MM.1S (cell line): ENCODE measurements at places on chromosomes 2 and 18.

DNA sequence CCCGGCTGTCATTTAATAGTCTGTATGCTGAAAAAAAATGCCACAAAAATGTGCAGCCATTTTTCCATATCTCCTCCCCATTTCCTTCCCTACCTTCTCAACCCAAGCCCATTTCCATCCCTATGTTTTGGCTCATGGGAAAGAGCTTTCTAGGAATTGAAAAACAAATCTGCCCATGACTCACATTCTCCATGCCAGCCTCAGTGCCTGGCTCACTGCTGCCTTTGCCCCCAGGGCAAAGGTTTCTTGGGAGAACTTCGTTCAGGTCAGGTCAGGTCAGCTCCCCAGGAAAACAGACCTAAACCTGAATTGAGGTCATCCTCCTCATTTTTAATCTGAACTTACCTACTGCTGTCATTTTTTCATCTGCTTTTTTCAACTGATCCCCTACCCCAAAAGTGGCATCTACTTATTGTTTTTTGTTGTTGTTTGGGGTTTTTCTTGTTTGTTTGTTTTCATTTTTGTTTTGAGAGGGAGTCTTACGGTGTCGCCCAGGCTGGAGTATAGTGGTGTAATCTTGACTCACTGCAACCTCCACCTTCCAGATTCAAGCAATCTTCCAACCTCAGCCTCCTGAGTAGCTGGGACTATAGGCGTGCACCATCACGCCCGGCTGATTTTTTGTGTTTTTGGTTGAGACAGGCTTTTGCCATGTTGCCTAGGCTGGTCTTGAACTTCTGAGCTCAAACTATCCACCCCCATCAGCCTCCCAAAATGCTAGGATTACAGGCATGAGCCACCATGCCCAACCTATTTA, 66.7 kb downstream of the FECH start:
- no peaks in the 10 kb centered on the region for H3K27me3 ChIP-seq
- H3K36me3 ChIP-seq: no peaks in the 10 kb centered on the region
- no peak overlapping the region for H3K27ac ChIP-seq
- peaks cover 15% of the 10 kb centered on the region for H3K4me1 ChIP-seq
- no peak overlapping the region for H3K4me3 ChIP-seq
- no peak for DNase-seq

GRCh38 chr18:7633171-7633570, 66.1 kb downstream of the PTPRM start:
- H3K27ac ChIP-seq: no peak overlapping the region
- H3K27me3 ChIP-seq: no peaks in the 10 kb centered on the region
- H3K36me3 ChIP-seq: no peaks in the 10 kb centered on the region
- H3K4me3 ChIP-seq: no peak overlapping the region
- DNase-seq: no peak

- H3K36me3 ChIP-seq: no peaks in the 10 kb centered on the region
- H3K27ac ChIP-seq: no peak overlapping the region
- no peaks in the 10 kb centered on the region for H3K27me3 ChIP-seq
- no peak overlapping the region for H3K4me3 ChIP-seq
- DNase-seq: no peak
Measured at GRCh38 chr18:72630991-72631390, 86.8 kb upstream of the CBLN2 start.

- H3K4me1 ChIP-seq: no peaks in the 10 kb centered on the region
- no peak overlapping the region for H3K27ac ChIP-seq
- H3K27me3 ChIP-seq: no peaks in the 10 kb centered on the region
Measured at GRCh38 chr2:7029291-7030059, 112.3 kb downstream of the RNF144A start.

GRCh38 chr2:7523481-7524120, 606.4 kb downstream of the RNF144A start:
- H3K27ac ChIP-seq: no peak overlapping the region
- H3K36me3 ChIP-seq: no peaks in the 10 kb centered on the region
- H3K4me3 ChIP-seq: no peak overlapping the region
- no peaks in the 10 kb centered on the region for H3K4me1 ChIP-seq

- no peak overlapping the region for H3K4me3 ChIP-seq
- DNase-seq: no peak
- no peak overlapping the region for H3K27ac ChIP-seq
- H3K36me3 ChIP-seq: no peaks in the 10 kb centered on the region
- no peaks in the 10 kb centered on the region for H3K27me3 ChIP-seq
Measured at GRCh38 chr2:171482308-171482707, 40.0 kb upstream of the CYBRD1 start.

- H3K4me3 ChIP-seq: no peak overlapping the region
- H3K36me3 ChIP-seq: no peaks in the 10 kb centered on the region
- no peaks in the 10 kb centered on the region for H3K27me3 ChIP-seq
- no peaks in the 10 kb centered on the region for H3K4me1 ChIP-seq
- no peak for DNase-seq
- H3K27ac ChIP-seq: no peak overlapping the region
Measured at GRCh38 chr18:34626404-34627136, 83.5 kb upstream of the DTNA start.

DNA sequence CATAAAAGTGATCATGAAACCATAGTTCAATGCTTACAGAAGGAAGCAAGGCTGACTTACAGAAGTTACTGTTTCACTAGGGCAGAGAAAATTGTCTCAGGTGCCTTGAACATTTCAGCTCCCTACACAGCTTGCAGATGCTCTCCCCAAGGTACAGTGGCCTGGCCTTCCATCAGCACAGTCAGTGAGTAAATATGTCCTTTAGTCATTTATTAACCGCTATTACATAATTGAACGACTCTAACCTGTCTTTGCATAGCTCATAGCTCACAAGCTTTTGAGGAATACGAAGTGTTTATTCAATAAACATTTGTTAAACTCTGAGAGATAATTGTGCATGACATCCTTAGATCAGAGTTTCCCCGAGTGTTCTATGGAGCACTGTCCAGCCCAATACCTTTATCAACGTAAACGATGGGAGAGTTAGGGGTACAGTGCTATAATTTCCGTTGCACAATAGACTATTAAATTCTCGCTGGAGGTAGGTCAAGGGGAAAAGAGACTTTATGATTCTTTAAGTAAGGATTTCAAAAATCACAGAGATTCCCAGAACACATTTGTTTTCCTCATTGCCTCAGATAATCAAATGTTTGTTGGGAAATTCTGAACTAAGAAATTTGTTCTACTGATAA, 677.8 kb downstream of the TSN start:
- H3K4me1 ChIP-seq: no peaks in the 10 kb centered on the region
- no peak overlapping the region for H3K4me3 ChIP-seq
- no peak overlapping the region for H3K27ac ChIP-seq
- DNase-seq: no peak
